ENCODE measurements at places on chromosomes 2 and 18. TPM values are rescaled to one million over a fixed set of nuclear protein-coding genes. Genes with fewer than 3 reads are reported as not detected.

DSG4 gene
- not detected for total RNA-seq

RAB6C gene
- 0.34 TPM for total RNA-seq

KIF5C gene
- 7.0 TPM for total RNA-seq

TBR1 gene
- 0.08 TPM for total RNA-seq

UBXN4 gene
- 67.9 TPM for total RNA-seq

Data from kidney epithelial cell (primary cell).